ENCODE measurements at places on chromosomes 3 and 15.

GRCh38 chr15:90307661-90308060 lies 42.2 kb downstream of the NGRN start:
- no peak for DNase-seq

DNA sequence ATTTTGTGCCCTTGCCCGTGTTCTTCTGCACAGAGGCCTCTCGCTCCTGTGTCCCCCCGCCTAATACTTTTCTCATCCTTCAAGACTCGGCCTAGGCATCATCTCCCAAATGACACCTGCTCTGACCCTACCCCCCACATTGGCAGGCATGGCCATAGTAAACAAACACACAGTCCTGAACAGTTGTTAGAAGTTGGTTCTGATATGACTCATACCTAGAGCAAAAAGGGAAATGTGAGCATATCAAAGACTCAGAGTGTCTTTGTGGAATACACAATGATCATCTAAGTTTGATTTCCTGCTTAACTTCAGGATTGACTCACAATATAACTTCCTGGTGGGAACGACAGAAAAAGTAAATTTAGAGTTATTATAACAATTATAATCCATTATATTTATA lies 120.5 kb downstream of the POLR2M start:
- no peak for DNase-seq

DNA sequence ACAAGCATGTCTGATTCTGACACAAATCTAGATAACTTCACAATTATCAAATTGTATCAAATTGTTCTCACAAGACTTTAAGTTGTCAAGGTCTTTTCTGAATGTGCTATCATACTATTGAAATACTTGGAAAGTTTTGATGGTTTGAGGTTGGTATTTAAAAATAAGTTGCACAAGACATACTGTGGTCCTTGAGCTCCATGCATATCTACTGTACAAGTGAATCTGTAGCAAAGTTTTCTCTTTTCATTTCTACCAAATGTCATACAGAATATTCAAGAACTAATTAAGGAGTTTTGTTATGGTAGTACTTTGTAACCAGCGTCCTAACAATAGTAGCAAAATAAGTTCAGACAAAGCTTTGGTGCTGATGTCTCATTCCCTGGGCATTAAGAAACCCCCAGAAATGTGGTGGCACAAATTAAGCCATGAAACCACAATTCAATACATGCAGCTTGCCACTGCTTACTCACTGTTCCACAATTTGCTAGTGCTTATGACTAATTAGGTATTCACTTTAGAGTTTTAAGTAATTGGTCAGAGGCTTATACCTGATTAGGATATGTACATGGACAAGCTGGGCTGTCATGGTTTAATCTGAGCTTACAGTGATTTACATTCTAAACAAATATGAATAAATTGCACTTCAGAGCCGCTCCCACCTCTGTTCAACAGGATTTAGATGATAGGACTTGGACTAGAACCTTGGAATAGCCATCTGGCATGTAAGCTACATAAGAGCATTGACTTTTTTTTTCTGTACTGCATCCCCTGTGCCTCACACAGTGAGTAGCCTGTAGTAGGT lies 8.8 kb downstream of the TBC1D23 start:
- no peak for DNase-seq

DNA sequence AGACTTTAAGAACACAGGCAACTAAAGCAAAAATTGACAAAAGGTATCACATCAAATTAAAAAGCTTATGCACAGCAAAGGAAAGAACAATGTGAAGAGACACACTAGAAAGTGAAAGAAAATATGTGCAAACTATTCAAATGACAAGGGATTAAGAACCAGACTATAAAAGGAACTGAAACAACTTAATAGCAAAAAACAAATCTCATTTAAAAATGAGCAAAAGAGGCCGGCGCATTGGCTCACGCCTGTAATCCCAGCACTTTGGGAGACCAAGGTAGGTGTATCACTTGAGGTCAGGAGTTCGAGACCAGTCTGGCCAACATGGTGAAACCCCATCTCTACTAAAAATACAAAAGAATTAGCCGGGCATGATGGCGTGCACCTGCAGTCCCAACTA lies 14.4 kb downstream of the NGLY1 start:
- no peak for DNase-seq

- no peak for DNase-seq
These were observed 231.5 kb downstream of the EFHB start for GRCh38 chr3:19702416-19703078.

GRCh38 chr3:186888569-186888968 lies 41.8 kb upstream of the ST6GAL1 start:
- no peak for DNase-seq

DNA sequence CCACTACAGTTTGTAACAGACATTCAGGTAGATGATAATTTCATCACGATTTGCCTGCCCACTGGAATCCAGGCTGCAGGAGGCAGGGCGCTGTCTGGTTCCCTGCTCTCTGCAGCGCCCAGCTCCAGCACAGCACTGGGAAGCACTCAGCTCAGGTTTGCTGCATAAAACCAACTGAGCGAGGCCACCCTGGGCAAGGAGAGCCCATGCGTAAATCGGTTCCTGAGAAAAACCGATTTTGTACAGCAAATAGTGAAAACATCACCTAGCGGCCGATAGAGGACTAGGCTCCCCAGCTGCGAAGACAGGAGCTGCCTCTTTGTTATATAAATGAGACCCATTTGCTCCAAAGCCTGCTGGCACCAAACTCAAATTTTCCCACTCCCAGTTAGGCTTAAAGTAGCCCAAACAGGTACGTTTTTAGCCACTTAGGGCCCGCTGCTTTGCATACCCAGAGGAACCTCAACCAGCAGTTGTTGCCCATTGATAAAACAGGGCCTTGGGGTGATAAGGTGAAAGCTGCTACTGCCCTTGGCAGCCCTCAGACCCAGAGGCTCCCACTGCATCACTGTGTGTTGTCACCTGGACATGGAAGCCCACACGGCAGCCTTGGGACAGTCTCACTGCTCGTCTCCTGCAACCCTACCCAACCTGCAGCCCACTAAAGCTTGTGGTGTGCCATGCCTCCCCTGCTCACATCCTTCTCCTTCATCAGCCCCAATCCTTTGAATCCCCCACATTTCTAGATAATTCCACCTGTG lies 47.5 kb downstream of the ALDH1L1 start:
- no peak for DNase-seq

DNA sequence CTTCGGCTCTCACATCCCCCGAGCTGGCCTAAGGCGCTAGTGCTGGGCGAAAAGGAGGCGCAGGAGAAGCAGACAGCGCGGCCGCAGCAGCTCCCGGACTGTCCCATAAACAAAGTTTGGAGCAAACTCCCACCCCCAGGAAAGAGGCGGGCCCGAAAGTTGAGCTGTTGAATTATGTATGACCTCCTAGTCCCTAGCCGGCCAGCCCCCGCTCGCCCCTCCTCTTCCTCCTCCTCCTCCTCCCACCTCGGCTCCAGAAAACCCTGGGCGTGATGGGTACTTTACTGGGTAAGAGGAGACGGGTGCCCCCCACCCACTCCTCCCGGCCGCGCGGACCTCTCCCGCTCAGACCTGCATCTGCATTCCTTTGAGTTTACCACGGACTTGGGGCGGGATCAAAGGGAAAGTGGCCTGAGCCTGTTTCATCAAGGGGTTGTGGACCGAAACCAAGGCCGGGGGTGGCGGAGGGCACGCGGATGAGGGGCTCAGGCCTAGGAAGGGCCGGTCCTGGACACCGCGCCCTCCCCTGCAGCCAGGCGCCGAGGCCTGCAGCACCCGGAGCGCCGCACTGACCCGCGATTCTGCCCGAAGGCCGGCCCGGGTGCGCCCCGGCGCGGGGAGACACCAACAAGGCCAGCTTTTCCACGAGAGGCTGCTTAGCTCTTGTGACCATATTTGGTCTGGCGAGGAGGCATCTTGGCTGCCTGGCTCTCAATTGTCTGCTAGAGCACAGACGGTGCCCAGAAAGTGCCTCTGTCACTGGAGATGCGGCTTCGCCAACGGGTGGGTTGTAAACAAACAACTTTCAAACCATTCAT lies at the start of gene WWTR1:
Gene WWTR1, minus strand, starts transcription at position 100 of the 818 bp plus-strand sequence. CDS start 719 bp downstream, outside the sequence.
- DNase-seq, result peak; percentile 96

- no peak for DNase-seq
These were observed 800 bp downstream of the EPHA3 start for GRCh38 chr3:89108291-89108550.

GRCh38 chr3:72255191-72255590 lies 470.2 kb upstream of the PROK2 start:
- DNase-seq, result no peak

GRCh38 chr3:134212967-134213665 lies 37.5 kb downstream of the RYK start:
- peak; percentile 82 for DNase-seq

DNA sequence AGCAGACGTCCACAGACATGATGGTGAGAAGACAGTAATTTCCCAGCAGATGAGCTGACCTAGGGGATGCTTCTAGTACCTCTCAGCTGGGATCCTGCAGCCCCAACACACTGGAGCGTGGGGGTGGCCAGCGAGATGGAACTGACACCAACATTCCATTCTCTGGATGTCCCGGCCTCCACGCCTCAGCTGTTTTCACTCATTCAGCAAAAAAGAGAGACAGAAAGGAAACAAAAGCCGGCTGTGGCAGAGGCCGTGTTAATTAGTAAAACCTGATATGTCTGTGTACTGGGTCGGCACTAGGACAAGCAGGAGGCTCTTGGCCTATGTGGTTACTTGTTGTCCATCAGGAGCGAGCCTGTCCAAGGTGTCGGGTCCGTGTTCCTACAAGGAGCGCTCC lies 82.6 kb upstream of the MYZAP start:
- peak; percentile 45 for DNase-seq

DNA sequence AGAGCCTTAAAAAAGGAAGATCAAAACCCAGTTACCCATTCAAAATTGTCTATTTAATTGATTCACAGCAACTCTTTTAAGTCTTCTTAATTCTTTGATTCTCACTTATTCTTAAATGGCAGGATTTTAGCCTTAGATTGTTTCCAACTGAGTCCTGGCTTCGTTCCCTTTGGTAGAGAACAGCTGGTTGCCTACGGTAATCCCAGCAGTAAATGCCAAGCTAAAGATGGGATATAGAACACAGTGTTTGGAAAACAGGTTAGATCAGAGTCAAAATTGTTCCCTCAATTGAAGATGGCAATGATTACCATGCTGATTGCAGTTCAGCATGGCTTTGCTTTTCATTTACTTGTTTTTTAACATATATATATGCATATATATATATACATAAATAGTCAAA lies 300.9 kb downstream of the PYDC2 start:
- DNase-seq, result no peak

DNA sequence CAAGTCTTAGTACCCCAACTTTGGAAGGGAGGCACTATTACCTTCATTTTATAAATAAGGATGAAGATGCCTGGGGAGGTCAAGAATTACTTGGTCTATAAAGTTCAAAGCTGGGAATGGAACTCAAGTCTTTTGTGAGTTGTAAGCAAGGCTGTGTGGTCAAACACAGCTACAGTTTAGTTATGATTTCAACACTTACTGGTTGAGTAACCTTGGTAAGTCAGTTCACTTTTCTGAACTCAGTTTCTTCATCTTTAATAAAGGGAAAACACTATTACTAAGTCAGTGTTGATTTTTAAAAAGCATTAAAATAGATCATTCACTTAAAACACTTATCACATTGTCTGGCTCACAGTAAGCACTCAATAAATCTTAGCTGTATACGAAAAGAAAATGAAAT lies 200.4 kb upstream of the ADAMTS9 start:
- DNase-seq, result no peak

GRCh38 chr3:112357930-112358780 lies 25.2 kb downstream of the CD200 start:
- DNase-seq, result peak; percentile 34

DNA sequence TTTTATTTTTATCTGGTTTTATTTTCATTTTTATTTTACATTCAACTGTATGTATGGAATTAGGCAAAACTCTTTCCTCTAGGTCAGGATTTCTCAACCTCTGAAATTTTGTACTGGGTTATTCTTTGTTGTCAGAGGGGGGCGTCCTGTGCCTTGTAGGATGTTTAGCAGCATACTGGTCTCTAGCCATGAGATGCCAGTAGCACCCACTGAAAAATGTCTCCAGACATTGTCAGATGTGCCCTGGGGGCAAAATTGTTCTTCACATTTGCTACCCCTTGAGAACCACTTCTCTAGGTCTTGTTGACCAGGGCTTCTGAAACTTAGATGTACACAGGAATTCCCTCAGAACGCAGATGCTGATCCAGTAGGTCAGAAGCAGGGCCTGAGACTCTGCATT lies 5.4 kb downstream of the CHRNA5 start:
- DNase-seq, result no peak

- no peak for DNase-seq
These were observed 303.7 kb downstream of the NTRK3 start for GRCh38 chr15:87952736-87953287.

DNA sequence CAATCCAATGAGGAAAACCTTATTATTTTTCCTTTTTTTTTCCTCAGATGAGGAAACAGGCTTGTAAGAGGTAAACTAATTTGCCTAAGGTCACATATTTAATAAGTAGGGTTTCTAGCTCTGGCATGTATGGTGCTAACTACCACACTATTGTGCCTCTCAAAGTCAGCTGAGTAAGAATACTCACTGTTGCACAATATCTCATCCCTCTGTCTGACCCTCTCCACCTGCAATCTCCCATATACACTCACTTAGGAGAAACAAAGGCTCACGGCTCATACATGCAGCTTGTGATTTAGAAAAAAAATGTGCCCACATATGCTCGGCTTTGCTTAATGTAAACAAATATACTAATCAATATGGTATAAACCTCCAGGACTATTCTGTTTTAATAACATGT lies 10.4 kb upstream of the ARIH1 start:
- no peak for DNase-seq

GRCh38 chr3:190593075-190593474 lies 79.2 kb downstream of the IL1RAP start:
- no peak for DNase-seq

DNA sequence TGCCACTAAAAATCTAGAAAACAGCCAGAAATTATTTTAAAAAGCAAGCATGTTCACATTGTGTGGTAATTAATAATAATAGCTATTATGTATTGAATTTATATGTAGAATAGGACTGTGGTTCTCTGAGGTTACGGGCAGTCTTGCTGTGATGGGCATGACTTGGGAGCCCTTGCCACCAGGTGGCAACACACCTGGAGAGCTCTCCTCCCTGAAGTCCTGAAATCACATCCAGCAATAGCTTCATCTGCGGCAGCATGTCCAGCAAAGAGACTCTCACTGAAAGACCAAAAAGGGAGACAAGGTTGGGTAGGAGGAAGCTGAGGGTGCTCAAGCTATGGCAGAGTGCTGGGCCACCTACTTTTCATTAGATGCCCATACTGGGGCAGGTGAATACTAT lies 206.8 kb upstream of the IL12A start:
- no peak for DNase-seq

DNA sequence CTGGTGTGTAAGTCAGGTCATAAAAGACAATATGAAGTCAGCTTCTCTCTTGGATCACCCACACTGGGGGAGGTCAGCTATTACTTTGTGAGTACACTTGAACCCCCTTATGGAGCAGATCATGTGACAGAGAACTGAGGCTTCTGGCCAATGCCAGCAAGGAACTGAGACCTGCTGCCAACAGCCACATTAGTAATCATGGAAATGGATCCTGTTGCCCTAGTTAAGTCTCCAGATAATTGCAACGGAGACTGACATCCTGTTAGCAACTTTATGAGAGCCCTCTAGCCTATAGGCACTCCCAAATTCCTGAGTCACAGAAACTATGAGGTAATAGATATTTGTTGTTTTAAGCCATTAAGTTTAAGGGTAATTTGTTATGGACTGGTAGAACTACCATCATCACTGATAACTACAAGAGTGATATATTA lies 110.4 kb upstream of the GMNC start:
- DNase-seq, result no peak

Measured in Right ventricle myocardium superior (tissue), 1 donor.